ENCODE measurements at places on chromosomes 3 and 15.

- no peak for DNase-seq
These were observed 4.4 kb downstream of the ITIH3 start for GRCh38 chr3:52798978-52799476.

DNA sequence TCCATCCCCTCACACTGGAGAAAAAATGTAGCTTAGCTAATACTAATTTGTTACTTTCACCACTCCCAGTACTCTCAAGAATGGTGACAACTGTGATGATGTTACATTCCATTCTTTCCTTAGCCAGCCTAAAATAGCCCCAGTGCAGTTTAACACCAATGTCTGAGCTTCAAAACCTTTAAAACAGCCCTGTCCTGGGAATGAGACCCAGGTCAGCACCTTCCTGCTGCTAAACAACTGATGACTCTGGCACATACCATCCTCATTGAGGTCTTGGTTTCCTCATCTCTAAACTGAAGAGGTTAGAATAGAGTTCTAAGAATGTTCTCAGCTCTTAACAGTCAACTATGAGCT lies 3.8 kb downstream of the SCAMP2 start:
- DNase-seq = no peak

DNA sequence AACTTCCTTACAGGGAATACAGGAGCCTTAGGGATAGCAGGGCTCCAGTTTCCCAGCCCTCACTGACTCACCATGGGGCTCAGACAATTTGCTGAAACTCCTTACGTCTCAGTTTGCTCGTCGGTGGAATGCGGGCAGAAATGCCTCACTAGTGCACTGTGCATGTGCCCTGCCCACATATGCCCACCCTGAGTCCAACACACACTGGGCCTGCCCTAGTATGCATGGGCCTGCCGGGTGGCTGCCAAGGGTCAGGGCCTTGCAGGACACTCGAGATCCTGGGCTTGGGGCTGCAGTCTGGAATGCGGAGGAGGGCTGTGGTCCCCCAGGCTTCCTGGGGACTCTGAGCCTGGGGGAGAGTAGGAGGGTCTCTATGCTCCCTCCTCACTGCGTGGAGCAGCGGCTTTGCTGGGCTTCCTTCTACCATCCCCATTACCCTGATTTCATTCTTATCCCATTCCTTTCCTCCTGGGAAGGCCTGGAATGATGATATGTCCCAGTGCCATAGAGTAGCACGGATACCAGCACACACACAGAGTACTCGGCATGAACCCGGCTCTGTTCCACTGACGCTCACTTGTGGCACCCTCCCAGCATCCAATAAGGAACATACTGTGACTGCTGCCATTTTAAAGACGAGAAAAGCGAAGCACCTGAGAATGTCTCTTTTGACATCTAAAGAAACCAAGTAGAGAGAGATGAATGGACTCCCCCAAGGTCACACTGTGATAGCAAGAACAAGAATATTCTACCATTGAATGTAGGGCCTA lies 124.2 kb downstream of the ASB7 start:
- DNase-seq = no peak

- peak; percentile 94 for DNase-seq
These were observed 10.6 kb upstream of the TM4SF1 start for GRCh38 chr3:149388001-149388440.

DNA sequence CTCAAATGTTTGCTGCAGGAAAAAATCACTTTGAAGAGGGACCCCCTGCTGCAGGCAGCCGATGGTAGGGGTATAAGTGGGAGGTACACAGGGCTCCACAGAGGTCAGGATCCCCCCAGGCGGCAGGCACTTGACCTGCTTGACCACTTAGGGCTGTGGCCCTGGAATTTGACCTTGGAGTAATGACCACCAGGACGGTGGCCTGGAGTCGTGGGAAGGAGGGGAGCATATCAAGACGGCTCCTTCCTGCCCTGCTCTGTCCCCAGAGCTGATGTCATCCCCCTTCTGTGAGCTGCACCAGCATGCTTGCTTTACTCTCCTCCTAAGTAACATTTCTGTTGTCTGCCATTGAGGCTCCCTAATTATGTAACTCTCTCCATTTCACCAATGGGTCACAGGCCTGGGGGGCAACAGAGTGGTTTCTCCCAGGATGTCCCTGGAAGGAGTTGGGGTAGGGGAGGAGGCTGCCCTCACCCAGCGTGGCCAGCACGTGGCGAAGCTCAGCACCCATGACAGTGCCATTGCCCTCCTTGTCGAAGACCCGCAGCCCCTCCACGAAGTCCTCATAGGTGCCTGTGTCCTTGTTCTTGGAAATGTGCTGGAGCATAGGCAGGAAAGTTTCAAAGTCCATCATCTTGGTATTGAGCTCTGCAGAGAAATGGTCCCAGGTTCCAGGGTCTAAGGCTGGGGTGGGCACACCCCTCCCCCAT lies 4.1 kb downstream of the MYL3 start:
- DNase-seq = no peak

DNA sequence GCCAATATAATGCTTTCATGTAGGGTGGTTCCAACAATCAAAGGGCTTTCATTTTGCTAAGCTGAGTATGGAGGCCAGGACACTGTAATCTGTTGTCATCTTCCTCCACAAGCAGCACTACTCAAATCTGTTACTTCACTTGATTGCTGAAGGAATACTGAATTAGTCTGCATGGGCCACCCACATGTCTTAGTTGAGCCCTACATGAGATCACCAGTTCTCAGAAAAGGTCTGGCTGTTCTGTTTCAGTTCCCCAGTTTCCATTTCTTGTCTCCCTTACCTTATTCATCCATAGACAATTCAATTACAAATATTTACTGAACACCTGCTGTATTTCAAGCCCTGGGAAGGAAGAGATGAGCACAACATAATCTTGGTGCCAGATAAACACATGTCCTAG lies 119.2 kb downstream of the FHIT start:
- DNase-seq = no peak

DNA sequence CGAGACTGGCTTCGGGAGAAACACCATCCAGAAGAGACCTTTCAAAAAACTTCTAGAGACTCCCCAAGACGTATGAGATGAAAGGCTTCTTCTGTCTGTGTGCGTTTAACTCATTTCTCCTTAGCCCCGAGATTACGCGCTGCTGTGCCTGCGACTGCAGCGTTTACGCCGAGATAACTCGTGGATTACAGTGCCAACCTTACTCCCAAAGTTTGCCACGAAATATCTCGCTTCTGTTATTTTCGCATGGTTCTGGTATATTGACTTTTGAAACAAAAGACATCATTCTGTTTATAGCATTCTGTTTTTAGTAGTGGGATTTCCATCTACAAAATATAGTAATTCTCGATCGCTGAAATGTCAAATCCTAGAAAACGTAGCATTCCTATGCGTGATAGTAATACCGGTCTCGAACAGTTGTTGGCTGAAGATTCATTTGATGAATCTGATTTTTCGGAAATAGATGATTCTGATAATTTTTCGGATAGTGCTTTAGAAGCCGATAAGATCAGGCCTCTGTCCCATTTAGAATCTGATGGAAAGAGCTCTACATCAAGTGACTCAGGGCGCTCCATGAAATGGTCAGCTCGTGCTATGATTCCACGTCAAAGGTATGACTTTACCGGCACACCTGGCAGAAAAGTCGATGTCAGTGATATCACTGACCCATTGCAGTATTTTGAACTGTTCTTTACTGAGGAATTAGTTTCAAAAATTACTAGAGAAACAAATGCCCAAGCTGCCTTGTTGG lies 467 bp downstream of the PGBD4 start:
- no peak for DNase-seq

DNA sequence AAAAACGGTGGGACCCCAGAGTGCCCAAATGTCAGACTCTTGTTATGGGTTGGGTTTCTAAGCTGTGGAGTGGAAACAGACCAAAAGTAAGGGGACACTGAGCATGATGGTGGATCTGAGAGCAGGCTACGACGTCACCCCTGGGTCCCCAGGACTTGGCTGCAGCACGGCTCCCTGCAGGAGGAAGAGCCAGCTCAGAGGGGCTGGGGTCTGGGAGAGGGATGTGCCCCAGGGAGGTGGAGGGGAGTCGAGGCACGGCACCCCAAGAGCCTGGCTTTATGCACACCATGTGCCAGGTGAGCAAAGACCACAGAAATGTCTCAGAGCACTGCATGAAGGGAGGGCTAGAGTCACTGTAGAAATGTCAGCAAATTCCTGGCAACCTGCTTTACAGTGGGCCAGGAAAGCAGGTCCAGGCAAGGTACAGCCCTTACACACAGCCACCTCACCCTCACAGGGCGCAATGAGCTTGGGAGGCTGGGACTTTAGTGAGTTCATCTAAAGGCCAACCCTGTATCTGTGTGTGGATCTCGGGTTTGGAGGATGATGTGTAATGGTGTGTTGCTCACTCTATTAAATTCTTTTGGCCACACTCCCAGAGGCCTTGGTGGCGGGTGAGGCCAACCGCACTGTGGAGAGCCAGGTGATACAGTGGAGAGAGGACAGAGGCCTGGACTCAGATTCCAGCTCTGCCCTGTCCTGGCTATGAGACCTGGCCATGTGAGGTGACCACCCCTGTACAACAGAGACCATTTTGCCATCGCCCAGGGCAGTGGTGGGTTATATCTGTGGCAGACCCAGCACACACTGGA lies 14.1 kb downstream of the CTSH start:
- peak; percentile 95 for DNase-seq

DNA sequence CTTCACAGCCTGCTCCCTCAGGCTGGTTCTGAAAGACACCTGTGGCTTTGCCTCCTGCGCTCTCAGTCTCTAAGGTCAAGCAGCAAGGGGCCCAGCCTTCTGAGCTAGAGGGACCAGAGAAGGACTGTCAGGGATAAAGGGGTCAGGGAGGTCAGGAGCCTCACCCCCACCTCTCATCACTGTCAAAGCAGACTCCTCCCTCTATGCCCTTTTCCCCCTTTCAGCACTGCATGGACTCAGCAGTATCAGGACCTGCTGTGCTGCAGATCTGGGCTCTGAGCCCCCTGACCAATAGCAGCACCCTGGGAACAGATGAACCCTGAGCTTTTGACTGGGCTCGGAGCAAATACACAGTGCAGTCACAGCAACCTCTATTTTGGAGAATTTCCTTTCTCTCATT lies 3.2 kb upstream of the BMF start:
- no peak for DNase-seq

GRCh38 chr3:27487383-27487782 lies 3.2 kb upstream of the SLC4A7 start:
- no peak for DNase-seq

GRCh38 chr3:157543501-157544035 lies 40.4 kb upstream of the VEPH1 start:
- no peak for DNase-seq

DNA sequence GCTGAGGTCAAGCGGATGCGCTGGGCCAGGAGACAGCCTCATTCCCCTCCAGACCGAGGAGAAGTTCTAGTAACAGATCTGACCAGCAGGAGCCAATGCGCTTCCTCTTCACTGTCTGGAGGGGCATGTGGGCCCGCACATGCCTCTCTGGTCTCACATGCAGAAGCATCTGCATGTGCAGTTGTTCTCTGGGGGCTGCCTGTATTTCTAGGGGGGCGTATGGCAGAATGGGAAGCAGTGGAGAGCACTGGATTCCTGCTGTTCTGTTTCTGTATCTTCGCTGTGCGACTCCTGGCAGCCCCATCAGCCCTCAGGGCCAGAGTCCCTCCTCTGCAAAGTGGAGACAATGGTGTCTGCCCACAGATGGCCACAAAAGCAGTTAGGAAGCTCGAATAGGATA lies 170.4 kb upstream of the IQSEC1 start:
- no peak for DNase-seq

GRCh38 chr3:146476094-146476740 lies 6.9 kb upstream of the PLSCR2 start:
- no peak for DNase-seq
